Gastrocnemius medialis (tissue), 4 donors: ENCODE measurements at places on chromosomes 13 and 19. TPM values are rescaled to one million over a fixed set of nuclear protein-coding genes. Genes with fewer than 3 reads are reported as not detected.

GRCh38 chr13:104757712-104758111, 1691.5 kb upstream of the SLC10A2 start:
- no peak overlapping the region for H3K27ac ChIP-seq
- DNase-seq: no peak
- H3K4me3 ChIP-seq: no peak overlapping the region

DNA sequence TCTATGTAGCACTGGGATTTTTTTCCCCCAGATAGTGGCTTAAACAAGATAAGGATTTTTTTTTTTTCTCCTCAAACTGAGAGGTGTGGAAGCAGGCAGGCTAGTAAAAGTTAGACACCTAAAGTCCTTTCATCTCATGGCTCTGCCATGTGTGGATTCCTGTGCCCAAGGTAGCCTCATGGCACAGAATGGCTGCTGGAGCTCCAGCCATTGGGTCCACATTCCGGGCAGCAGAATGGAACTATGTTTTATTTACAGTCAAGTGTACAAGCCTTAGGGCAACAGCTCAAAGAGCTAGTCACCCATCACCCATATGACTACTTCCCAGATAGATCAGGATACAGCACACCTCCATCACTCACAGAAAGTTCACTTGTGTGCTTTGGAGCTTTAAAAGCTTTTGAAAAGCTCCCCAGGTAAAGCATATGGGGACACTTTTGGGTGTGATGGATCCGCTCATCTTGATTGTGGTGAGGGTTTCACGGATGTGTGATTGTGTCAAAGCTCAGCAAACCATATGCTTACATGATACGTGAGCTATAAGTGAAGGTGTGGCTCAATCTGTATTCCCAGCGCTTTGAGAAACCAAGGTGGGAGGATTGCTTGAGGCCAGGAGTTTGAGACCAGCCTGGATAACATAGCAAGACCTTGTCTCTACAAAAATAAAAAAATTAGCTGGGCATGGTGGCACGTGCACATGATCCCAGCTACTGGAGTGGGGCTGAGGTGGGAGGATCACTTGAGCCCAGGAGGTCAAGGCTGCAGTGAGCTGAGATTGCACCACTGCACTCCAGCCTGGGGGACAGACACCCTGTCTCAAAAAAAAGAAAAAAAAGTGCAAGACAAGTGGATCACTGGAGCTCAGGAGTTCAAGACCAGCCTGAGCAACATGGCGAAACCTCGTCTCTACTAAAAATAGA, 18.1 kb downstream of the PGLS start:
- H3K4me3 ChIP-seq: no peak overlapping the region
- H3K27ac ChIP-seq: no peak overlapping the region
- peaks cover 16% of the 10 kb centered on the region for H3K27me3 ChIP-seq
- H3K36me3 ChIP-seq: no peaks in the 10 kb centered on the region
- DNase-seq: no peak

DNA sequence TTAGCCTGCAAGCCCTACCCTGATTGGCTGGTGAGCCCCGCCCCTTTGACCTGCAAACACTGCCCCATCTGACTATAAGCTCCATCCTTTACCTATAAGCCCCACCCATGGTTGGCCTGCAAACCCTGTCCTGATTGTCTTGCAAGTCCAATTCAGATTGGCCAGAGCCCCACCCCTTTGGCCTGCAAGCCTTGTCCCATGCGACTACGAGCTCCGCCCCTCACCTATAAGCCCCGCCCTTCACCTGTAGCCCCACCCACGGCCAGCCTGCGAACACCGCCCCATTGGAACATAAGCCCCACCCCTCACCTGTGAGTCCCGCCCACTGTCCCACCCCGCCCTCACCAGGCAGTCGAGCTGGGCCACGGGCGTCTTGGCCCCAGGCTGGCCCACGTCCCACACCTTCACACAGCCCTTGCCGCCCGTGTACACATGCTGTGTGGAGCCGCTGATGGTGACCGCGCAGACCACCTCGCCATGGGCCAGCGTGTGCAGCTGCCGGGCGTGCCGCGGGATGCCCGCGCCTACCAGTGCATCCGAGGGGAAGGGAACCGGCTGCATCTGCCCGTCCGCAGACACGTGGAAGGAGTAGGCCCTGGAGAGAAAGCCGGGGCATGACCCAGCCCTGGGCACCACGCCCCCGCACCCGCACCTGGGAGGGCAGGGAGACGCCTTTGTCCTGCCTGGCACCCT, 22.9 kb downstream of the TLE2 start:
- H3K27ac ChIP-seq: no peak overlapping the region
- H3K4me3 ChIP-seq: no peak overlapping the region
- no peaks in the 10 kb centered on the region for H3K4me1 ChIP-seq
- H3K36me3 ChIP-seq: no peaks in the 10 kb centered on the region
- no peak for DNase-seq
- no peaks in the 10 kb centered on the region for H3K27me3 ChIP-seq

DNA sequence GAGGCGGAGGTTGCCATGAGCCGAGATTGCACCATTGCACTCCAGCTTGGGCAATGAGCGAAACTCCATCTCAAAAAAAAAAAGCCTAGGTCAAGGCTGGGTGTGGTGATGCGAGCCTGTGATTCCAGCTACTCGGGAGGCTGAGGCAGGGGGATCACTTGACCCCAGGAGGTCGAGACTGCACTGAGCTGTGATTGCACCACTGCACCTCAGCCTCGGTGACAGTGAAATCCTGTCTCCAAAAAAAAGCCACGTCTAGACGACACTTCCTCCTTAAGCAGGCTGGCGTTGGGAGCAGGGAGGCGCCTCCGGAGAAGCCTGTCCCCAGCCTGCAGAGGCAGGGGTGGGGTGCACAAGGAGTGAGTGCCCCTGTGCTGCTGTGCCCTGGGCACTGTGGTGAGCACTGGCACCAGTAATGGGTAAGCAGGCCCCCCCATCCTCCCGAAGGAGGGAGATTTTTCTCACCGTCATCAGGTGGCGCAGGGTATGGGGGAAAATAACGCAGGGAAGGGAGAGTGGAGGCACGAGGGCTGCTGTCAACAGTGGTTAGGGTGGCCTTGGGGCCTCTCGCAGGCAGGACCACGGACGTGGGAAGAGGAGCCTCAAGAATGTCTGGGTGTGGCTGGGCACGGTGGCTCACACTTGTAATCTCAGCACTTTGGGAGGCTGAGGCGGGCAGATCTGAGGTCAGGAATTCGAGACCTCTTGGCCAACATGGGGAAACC, 706 bp downstream of the P2RY11 start:
- peaks cover 73% of the 10 kb centered on the region for H3K36me3 ChIP-seq
- H3K27ac ChIP-seq: peak overlapping the region; percentile 27
- peaks cover 5% of the 10 kb centered on the region for H3K4me1 ChIP-seq
- H3K27me3 ChIP-seq: no peaks in the 10 kb centered on the region

GRCh38 chr13:77028202-77028601, 1.2 kb upstream of the FBXL3 start:
- H3K4me3 ChIP-seq: peak overlapping the region; percentile 78
- peaks cover 31% of the 10 kb centered on the region for H3K4me1 ChIP-seq
- no peaks in the 10 kb centered on the region for H3K27me3 ChIP-seq
- DNase-seq: peak; percentile 59
- H3K36me3 ChIP-seq: no peaks in the 10 kb centered on the region

GRCh38 chr19:56507446-56508289, at the start of gene ZNF471:
Gene ZNF471 (plus strand): TSS chr19:56507855. CDS start chr19:56511572, 3,717 bp downstream.
- no peaks in the 10 kb centered on the region for H3K36me3 ChIP-seq
- peak; percentile 96 for DNase-seq
- no peaks in the 10 kb centered on the region for H3K27me3 ChIP-seq
- H3K27ac ChIP-seq: peak within 1 kb of the TSS; percentile 94
- peak within 1 kb of the TSS; percentile 72 for H3K4me3 ChIP-seq
- peaks cover 5% of the 10 kb centered on the region for H3K4me1 ChIP-seq

DNA sequence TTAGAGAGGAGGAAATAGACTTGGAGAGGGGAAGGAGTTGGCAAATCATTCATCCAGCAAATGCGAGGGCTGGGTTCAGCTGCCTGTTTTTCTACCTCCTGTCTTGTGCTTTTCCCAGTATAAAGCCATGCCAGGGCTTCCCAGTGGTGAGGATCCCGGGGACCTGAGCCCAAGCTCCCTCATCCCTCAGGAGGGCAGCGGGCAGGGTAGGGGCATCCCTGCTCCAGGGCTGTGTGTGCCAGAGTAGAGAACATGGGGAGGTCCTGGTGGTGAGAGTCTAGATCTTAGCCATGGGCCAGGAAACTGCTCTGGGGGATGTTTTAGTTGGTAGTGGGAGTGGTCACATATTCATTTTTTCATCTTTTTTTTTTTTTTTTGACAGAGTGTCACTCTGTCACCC, 43.6 kb downstream of the GPR12 start:
- no peak overlapping the region for H3K27ac ChIP-seq
- no peaks in the 10 kb centered on the region for H3K27me3 ChIP-seq
- no peak overlapping the region for H3K4me3 ChIP-seq
- H3K4me1 ChIP-seq: no peaks in the 10 kb centered on the region

- H3K4me3 ChIP-seq: no peak overlapping the region
- H3K4me1 ChIP-seq: peaks cover 4% of the 10 kb centered on the region
- no peaks in the 10 kb centered on the region for H3K27me3 ChIP-seq
These were observed 5.4 kb upstream of the EPN1 start for GRCh38 chr19:55669418-55670279.

DNA sequence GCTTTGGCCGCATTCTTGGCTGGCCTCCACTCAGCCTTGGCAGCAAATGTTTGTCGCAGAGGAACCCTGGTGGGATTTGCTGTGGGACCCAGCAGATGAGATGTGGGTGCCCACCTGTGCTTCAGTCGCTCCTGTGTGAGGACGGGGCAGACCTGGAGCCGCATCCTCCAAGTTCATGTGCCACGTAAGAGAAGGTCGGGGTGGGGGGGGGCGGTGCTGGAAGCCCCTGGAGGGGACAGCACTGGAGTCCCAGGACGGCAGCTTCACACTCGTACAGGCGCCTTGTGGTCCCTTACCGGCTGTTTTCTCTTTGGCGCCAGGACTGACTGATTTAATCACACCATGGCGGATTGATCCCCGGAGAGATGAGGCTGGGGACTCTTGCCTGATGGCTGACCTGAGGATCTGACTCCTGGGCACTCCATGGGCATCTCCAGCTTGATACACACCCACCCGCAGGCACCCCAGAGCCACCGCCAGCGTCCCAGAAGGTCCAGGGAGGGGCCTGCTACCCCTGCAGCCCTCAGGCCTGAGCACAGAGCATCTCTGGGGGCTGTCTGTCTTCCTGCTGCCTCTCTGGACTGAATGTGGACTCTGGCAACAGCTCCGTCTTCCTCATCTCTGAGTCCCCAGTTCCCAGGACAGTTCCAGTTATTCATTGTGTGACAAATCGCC, 10.0 kb upstream of the GRTP1 start:
- no peaks in the 10 kb centered on the region for H3K36me3 ChIP-seq
- no peak overlapping the region for H3K4me3 ChIP-seq
- H3K4me1 ChIP-seq: no peaks in the 10 kb centered on the region
- H3K27ac ChIP-seq: no peak overlapping the region
- no peaks in the 10 kb centered on the region for H3K27me3 ChIP-seq
- no peak for DNase-seq

Gene PKN1
- total RNA-seq: 94.4 TPM

Gene MEIOSIN
- total RNA-seq: not detected

Gene CRTC1
- 2.8 TPM for total RNA-seq

Gene RAD23A
- 949 TPM for total RNA-seq
